ENCODE measurements at places on chromosomes 2 and 18. TPM values are rescaled to one million over a fixed set of nuclear protein-coding genes. Genes with fewer than 3 reads are reported as not detected.

GRCh38 chr2:110205660-110206455 is 1.0 kb upstream of the NPHP1 start:
- no peaks in the 10 kb centered on the region for H3K36me3 ChIP-seq
- no peaks in the 10 kb centered on the region for H3K27me3 ChIP-seq
- H3K4me3 ChIP-seq: no peak overlapping the region
- H3K27ac ChIP-seq: no peak overlapping the region
- no peak for DNase-seq

- H3K27ac ChIP-seq: no peak overlapping the region
- H3K4me3 ChIP-seq: no peak overlapping the region
- H3K27me3 ChIP-seq: no peaks in the 10 kb centered on the region
- no peaks in the 10 kb centered on the region for H3K36me3 ChIP-seq
Observed at GRCh38 chr2:78979380-78980151, 45.9 kb upstream of the REG3G start.

DNA sequence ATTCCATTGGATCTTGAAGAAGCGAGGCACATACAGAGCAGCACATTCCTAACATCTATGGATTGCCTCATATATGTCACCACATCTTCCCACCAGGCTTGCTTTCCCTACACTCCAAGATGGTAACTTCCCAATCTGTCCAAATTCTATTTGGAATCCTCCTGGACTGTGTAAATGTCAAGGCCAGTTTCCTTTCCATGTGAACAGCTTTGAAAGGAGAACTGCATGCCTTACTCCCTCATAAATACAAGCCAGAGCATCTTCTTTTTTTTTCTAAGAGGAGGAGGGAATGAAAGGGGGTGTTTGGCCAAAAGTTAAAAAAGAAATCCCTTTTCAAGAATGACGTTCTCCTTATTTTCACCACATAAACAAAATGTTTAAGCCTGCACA is 103.8 kb upstream of the OSR1 start:
- no peak for DNase-seq
- no peaks in the 10 kb centered on the region for H3K36me3 ChIP-seq
- H3K4me1 ChIP-seq: peaks cover 8% of the 10 kb centered on the region
- H3K27me3 ChIP-seq: no peaks in the 10 kb centered on the region
- H3K4me3 ChIP-seq: no peak overlapping the region
- H3K27ac ChIP-seq: no peak overlapping the region

DNA sequence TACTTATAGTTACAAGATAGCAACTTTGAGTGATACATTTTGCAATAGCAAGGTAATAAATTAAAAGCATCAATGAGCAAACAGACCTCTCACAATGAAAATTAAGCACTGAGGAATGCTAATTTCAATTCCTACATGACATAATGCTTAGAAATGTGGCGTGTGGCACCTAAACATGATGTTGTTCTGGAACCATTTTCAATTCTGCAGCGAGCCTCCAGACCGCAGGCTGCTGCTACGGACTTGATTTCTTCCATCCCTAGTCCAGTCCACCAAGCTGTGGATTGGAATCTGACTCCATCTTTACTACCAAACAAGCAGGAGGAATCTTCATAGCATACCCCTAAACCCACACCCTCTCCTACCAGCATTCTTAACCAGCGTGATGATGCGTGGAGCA is 58.7 kb upstream of the ZNF397 start:
- no peak overlapping the region for H3K4me3 ChIP-seq
- H3K27ac ChIP-seq: no peak overlapping the region
- no peaks in the 10 kb centered on the region for H3K27me3 ChIP-seq
- no peaks in the 10 kb centered on the region for H3K4me1 ChIP-seq
- H3K36me3 ChIP-seq: no peaks in the 10 kb centered on the region
- DNase-seq: no peak

DNA sequence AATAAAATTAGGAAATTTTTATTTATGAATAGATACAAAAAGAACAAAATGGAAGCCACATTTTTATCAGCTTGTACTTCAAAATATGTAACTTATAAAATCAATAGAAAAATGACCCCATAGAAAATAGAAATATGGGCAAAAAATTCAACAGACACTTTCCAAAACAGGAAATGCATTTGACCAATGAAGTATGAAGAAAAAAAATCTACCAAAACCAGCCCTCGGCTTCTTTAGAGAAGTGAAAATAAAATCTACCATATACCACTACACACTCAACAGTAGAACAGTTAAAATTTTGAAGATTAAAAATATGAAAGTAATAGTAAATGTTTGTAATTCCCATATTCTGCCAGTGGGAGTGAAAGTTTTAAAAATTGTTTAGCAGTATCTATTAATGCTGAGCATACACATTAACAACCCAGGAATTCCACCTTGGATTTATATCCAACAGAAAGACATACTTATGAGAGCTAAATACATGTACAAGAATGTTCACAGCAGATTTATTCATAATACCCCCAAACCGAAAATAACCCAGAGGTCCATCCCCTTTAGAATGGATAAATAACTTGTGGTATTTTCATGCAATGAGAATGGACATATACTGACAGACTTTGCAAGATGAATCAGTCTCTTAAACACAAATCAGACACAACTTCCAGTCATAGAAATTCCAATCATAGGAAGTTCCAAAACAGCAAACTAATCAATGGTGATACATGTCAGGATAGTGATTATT is 318.0 kb downstream of the FIGN start:
- H3K27ac ChIP-seq: no peak overlapping the region
- H3K36me3 ChIP-seq: no peaks in the 10 kb centered on the region
- no peak overlapping the region for H3K4me3 ChIP-seq

- no peak for DNase-seq
- H3K27me3 ChIP-seq: no peaks in the 10 kb centered on the region
- peaks cover 1% of the 10 kb centered on the region for H3K4me1 ChIP-seq
- H3K27ac ChIP-seq: no peak overlapping the region
- H3K4me3 ChIP-seq: no peak overlapping the region
Observed at GRCh38 chr2:63764630-63765029, 77.1 kb upstream of the UGP2 start.

DPP10 gene
- not detected for total RNA-seq

ALS2 gene
- total RNA-seq: 18.5 TPM

DNA sequence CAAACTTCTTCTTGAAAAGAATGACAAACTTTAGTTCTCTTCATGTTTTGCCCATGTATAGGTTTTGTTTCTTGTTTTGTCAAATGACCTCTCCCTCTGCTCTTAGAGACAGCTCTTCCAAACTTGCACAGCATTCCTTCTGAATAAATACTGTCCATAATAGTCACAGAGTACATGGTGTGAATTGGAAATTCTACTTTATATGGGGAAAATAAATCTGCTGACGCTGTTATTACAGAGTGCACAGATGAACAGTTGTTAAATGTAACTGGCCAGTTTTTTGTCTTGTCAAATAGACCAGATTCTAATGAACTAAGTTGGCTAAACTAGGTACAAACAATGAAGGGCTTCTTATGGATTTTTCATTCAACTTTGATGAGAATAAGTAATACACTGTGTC is 115.8 kb upstream of the DTNA start:
- DNase-seq: no peak
- H3K4me1 ChIP-seq: peaks cover 2% of the 10 kb centered on the region
- no peak overlapping the region for H3K4me3 ChIP-seq
- H3K27me3 ChIP-seq: no peaks in the 10 kb centered on the region
- no peaks in the 10 kb centered on the region for H3K36me3 ChIP-seq
- no peak overlapping the region for H3K27ac ChIP-seq

DNA sequence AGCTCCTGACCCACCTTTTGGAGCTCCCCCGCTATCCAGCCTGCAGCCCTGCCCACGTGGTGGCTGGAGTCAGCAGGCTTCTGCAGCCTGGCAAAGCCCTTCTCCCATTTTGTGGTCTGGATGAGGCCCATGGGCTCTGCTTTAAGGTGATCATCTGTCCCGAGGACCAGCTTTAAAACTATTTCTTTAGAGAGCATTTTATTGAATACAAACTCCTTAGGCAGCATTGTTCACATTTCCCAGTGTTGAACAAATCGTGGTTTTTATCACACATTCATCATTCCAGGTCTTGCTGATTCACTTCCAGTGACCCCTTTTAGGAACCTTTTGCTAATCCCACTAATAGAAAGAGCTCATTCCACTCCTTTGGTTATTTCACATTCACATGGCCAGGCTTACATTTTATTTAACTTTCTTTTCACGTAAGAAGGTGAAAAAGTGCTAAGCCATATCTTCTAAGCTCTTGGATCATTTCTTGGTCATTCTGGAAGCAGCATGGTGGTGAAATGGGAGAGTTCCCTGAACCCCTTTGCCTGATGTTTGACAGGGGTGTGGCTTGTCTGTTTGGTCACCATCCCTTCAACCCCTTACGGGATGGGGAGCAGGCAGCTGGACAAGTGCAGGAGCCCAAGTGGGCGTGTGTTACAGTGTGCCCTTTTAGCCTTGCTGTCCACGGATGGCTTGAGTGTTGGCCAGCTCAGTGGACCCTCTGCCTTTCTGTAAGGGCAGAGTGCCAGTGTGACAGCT is 80.4 kb upstream of the RAPGEF4 start:
- no peak overlapping the region for H3K4me3 ChIP-seq
- no peaks in the 10 kb centered on the region for H3K4me1 ChIP-seq
- H3K27ac ChIP-seq: no peak overlapping the region
- no peak for DNase-seq
- H3K36me3 ChIP-seq: no peaks in the 10 kb centered on the region
- no peaks in the 10 kb centered on the region for H3K27me3 ChIP-seq

ATP6V1B1 gene
- 0.72 TPM for total RNA-seq

CDCA7 gene
- total RNA-seq: 2.3 TPM

UPP2 gene
- total RNA-seq: not detected

DNA sequence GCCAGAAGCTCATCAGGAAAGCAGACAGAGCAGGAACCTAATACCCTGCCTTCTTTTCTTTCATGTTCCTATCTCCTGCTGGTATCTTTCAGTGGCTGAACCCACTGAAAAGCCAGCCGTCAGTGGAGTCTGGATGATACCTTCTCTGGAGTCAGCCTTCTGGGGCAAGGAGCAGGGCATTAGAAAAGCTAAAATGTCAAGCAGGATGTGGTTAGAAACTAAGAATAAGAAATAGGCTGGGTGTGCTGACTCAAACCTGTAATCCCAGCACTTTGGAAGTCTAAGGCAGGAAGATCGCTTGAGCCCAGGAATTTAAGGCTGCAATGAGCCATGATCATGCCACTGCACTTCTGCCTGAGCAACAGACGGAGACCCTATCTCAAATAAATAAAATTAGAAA is 642.0 kb upstream of the FSHR start:
- H3K27ac ChIP-seq: no peak overlapping the region
- no peak for DNase-seq
- no peaks in the 10 kb centered on the region for H3K36me3 ChIP-seq
- H3K27me3 ChIP-seq: no peaks in the 10 kb centered on the region
- H3K4me1 ChIP-seq: no peaks in the 10 kb centered on the region

GRCh38 chr2:238492840-238493239 is 66.1 kb downstream of the ASB1 start:
- H3K4me1 ChIP-seq: no peaks in the 10 kb centered on the region
- H3K27ac ChIP-seq: no peak overlapping the region
- no peaks in the 10 kb centered on the region for H3K36me3 ChIP-seq
- H3K27me3 ChIP-seq: no peaks in the 10 kb centered on the region
- H3K4me3 ChIP-seq: no peak overlapping the region

DNA sequence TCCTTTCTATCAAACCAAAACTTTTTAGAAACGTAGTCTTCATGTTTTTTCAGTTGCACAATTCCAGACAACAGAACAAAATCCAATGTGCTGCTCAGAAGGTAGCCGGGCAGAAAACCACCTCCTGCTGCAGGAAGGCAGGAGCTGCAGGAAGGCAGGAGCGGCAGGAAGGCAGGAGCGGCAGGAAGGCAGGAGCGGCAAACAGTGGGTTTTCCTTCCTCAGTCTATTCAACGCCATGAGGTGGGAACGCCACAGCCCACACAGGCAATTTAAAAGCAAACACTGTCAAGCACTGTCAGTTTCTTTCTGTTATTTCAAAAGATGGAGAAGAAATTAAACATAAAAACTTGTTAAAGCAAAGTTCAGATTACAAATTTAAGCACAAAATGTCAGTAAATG is 601.2 kb upstream of the SALL3 start:
- no peaks in the 10 kb centered on the region for H3K4me1 ChIP-seq
- H3K27me3 ChIP-seq: no peaks in the 10 kb centered on the region
- DNase-seq: no peak
- H3K36me3 ChIP-seq: no peaks in the 10 kb centered on the region
- H3K4me3 ChIP-seq: no peak overlapping the region

QPCT gene
- total RNA-seq: 0.95 TPM

- no peak overlapping the region for H3K27ac ChIP-seq
- DNase-seq: no peak
- H3K27me3 ChIP-seq: no peaks in the 10 kb centered on the region
- H3K36me3 ChIP-seq: no peaks in the 10 kb centered on the region
Observed at GRCh38 chr2:30439879-30440278, 7.2 kb upstream of the LCLAT1 start.

IL1B gene
- total RNA-seq: 5.2 TPM

- no peaks in the 10 kb centered on the region for H3K27me3 ChIP-seq
- H3K4me1 ChIP-seq: no peaks in the 10 kb centered on the region
- H3K27ac ChIP-seq: no peak overlapping the region
- DNase-seq: no peak
Observed at GRCh38 chr2:135997380-135997779, 12.0 kb upstream of the DARS1 start.

FAM161A gene
- total RNA-seq: 6.0 TPM

- no peak overlapping the region for H3K4me3 ChIP-seq
- no peaks in the 10 kb centered on the region for H3K36me3 ChIP-seq
- peaks cover 3% of the 10 kb centered on the region for H3K4me1 ChIP-seq
- no peak for DNase-seq
Observed at GRCh38 chr2:235591921-235592320, 98.1 kb downstream of the AGAP1 start.

GAREM2 gene
- 5.6 TPM for total RNA-seq

DNA sequence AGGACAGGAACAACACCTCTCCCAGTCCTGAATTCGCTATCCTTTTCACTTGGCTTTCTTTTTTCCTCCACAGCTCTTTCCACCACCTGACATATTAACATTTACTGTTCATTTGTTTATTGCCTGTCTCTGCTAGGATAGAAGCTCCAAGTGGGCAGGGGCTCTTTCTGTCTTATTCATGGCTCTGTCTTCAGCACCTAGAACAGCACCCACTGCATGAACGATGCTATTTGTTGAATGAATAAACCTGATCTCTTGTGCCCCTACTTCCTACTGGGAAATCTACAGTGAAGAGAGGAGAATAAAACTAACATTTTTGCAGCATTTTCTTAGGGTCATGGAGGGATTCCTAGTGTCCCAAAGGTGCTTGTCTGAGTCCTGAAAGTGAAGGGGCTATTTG is 24.4 kb upstream of the GAREM2 start:
- H3K27me3 ChIP-seq: peaks cover under 1% of the 10 kb centered on the region
- no peak overlapping the region for H3K4me3 ChIP-seq
- H3K27ac ChIP-seq: no peak overlapping the region
- no peaks in the 10 kb centered on the region for H3K36me3 ChIP-seq
- no peaks in the 10 kb centered on the region for H3K4me1 ChIP-seq
- DNase-seq: no peak

TCF4 gene
- 131 TPM for total RNA-seq

SERPINB12 gene
- not detected for total RNA-seq

SH3RF3 gene
- total RNA-seq: 10.1 TPM

DNA sequence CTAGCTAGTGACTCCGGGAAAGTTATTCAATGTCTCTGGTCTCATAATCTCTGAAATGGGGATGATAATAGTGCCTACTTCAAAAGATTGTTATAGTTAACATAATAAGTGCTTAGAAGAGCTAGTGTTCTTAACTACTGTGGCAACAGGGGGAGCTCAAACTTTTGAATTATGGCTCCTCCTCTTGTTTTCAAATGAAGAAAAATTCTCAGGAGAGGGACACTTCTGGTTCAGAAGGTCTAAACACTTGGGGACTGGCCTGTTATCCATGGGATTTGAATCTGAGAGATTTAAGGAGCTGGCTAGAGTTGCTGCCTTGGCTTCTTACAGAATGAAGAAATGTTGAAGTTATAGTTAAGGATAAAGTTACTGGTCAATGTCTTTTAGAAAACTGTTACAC is 92.2 kb upstream of the ITGB6 start:
- no peaks in the 10 kb centered on the region for H3K27me3 ChIP-seq
- H3K27ac ChIP-seq: no peak overlapping the region
- H3K4me1 ChIP-seq: peaks cover 18% of the 10 kb centered on the region
- no peaks in the 10 kb centered on the region for H3K36me3 ChIP-seq
- no peak overlapping the region for H3K4me3 ChIP-seq

All from ovary (tissue), 10 donors.